Dermis microvascular lymphatic vessel endothelial cell (primary cell): ENCODE measurements at places on chromosomes 11 and 22. TPM values are rescaled to one million over a fixed set of nuclear protein-coding genes. Genes with fewer than 3 reads are reported as not detected.

Gene MS4A6E
- not detected in 2 replicates for total RNA-seq

Gene CADM1
- 0.51 and 0.77 TPM in 2 replicates for total RNA-seq

Gene SHANK3
- 7.8 and 19.7 TPM in 2 replicates for total RNA-seq

Gene TYR
- not detected in 2 replicates for total RNA-seq

Gene CBLIF
- total RNA-seq: not detected in 2 replicates

Gene CYB5R2
- 0.25 and 0.77 TPM in 2 replicates for total RNA-seq

Gene SLC7A4
- not detected in 2 replicates for total RNA-seq

Gene CD3E
- total RNA-seq: not detected in 2 replicates

Gene GNAZ
- total RNA-seq: 0.38 and 0.51 TPM in 2 replicates

Gene TSPAN18
- total RNA-seq: 26.3 and 47.2 TPM in 2 replicates

Gene AIFM3
- under 0.01 and 0.13 TPM in 2 replicates for total RNA-seq

Gene OSBP2
- 16.6 and 19.4 TPM in 2 replicates for total RNA-seq

Gene GP1BB
- total RNA-seq: 2.7 and 5.3 TPM in 2 replicates

Gene MISFA
- 0.13 and 1.0 TPM in 2 replicates for total RNA-seq

Gene OOSP3
- 0.13 TPM in 2 replicates for total RNA-seq

Gene SORL1
- total RNA-seq: under 0.01 and 0.13 TPM in 2 replicates

Gene UBXN1
- total RNA-seq: 102 and 148 TPM in 2 replicates

Gene PDGFB
- total RNA-seq: 22.6 and 47.0 TPM in 2 replicates

Gene APOC3
- total RNA-seq: not detected in 2 replicates
